ENCODE measurements at places on chromosomes 3 and 15. TPM values are rescaled to one million over a fixed set of nuclear protein-coding genes. Genes with fewer than 3 reads are reported as not detected.

Gene CLDN18
- not detected for total RNA-seq

Gene SEMA3F
- total RNA-seq, result 147 TPM

Gene FMN1
- total RNA-seq, result 25.3 TPM

Gene PAQR5
- total RNA-seq, result 0.58 TPM

Gene PIGZ
- 2.7 TPM for total RNA-seq

Gene STAC
- total RNA-seq, result 1.0 TPM

Gene KATNBL1
- 61.1 TPM for total RNA-seq

DNA sequence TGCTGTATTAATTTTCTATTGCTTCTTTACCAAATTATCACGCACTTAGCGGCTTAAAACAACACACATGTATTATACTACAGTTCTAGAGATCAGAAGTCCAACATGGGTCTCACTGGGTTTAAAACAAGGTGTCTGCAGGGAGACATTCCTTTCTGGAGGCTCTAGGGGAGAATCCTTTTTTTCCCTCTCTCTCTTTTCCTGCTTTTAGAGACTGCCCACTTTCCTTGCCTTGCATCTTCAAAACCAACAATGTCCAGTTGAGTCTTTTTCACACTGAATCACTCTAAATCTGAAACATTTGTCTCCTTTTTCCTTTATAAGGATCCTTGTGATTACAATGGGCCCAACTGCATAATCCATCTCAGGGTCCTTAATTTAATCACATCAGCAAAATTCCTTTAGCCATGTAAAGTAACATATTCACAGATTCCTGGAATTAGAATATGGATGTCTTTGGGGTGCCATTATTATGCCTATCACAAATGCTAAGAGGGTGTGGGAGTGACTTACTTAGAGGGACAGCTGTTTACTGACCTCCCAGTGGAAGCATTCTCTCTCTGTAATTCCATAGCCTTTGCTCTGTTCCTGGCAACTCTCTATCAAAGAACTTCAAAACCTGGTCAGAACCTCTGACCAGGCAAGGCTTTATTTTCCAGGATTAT, 21.8 kb downstream of the CD200 start:
- H3K27me3 ChIP-seq, result no peaks in the 10 kb centered on the region
- DNase-seq, result no peak
- H3K4me3 ChIP-seq, result no peak overlapping the region
- no peaks in the 10 kb centered on the region for H3K4me1 ChIP-seq
- H3K27ac ChIP-seq, result no peak overlapping the region

DNA sequence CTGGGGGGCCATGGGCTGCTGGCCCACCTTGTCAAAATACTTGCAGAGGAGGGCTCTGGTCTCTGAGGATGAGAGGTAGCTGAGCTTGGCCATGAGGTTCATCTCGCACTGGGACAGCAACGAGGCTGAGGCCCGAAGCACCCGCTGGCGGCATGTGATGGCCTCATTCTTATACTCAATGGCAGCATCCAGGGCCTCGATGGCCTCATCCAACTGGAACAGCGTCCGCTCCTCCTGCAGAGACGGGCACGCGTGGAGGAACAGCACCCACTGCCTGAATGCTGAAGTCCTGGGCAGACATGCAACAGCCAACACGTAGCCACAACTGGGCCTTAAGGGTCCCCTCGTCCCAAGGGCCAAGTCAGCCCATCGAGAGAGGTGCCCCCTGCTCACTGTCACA, 25.0 kb downstream of the KIF7 start:
- no peaks in the 10 kb centered on the region for H3K27me3 ChIP-seq
- no peak overlapping the region for H3K27ac ChIP-seq
- H3K4me3 ChIP-seq, result no peak overlapping the region
- no peaks in the 10 kb centered on the region for H3K36me3 ChIP-seq
- no peak for DNase-seq

- DNase-seq, result no peak
- no peaks in the 10 kb centered on the region for H3K36me3 ChIP-seq
- no peaks in the 10 kb centered on the region for H3K27me3 ChIP-seq
- no peaks in the 10 kb centered on the region for H3K4me1 ChIP-seq
Measured at GRCh38 chr3:115423170-115423569, 200.1 kb upstream of the GAP43 start.

DNA sequence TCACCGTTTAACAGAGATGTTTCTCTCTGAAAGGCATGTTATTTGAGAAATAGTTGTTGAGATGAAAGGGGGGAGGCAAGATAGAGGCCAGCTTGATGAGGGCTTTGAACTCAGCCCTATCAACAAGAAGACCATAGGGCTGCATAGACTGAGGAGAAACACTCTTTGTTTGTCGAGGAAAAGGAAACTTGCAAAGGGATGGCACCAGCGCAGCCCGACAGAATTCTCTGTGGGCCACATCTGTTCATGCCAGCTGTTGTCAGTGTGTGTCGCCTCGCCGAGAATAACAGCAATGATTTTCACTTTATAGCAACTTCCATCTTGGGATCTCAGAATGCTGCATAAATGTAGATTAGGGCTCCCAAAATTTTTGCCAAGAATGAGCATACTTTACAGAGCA, 478.3 kb upstream of the TPRG1 start:
- H3K36me3 ChIP-seq, result no peaks in the 10 kb centered on the region
- DNase-seq, result no peak
- H3K27ac ChIP-seq, result no peak overlapping the region
- H3K4me1 ChIP-seq, result peaks cover 29% of the 10 kb centered on the region
- no peak overlapping the region for H3K4me3 ChIP-seq

DNA sequence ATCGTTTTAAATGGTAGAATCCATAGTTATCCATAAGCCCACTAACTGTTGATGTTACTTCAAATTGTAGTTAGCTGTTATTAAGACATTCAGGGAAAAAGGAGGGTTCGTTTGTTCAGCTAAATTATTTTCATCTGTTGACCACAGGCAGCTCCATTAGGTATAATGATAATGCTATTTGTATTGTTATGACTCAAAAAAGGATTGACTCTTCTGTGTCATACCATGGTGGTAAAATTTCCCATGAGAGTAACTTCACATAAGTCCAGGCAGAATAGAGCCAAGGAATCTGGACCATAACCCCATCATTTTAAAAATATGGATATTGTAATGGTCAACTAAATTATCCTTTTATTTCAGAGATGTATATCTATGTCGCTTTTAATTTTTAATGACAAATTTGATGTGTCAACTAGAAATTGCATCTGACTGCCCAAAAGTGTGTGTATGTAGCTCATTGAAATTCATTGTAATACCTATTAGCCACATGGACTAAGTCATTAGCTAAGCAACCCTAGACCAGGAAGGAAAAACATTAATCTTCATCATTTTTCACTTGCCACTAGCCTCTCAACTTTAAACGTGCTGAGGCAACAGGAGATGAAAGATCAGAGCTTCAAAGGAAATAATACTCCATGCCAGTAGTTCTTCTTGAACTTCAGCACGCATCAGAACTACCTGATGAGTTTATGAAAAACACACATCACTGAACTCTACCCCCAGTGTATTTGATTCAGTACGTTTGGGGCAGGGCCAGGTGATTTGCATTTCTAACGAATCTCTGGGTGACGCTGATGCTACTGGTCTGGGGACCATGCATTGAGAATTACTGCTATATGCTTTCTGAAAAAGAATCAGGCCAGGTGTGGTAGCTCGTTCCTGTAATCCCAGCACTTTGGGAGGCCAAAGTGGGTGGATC, 537.7 kb downstream of the UNC13C start:
- H3K27me3 ChIP-seq, result no peaks in the 10 kb centered on the region
- no peak overlapping the region for H3K27ac ChIP-seq
- H3K4me1 ChIP-seq, result no peaks in the 10 kb centered on the region
- no peak overlapping the region for H3K4me3 ChIP-seq

- no peaks in the 10 kb centered on the region for H3K27me3 ChIP-seq
- H3K4me3 ChIP-seq, result no peak overlapping the region
- no peaks in the 10 kb centered on the region for H3K36me3 ChIP-seq
Measured at GRCh38 chr15:62549345-62549970, 384.4 kb upstream of the C2CD4B start.

GRCh38 chr3:136931606-136932005, 26.2 kb upstream of the IL20RB start:
- peak overlapping the region; percentile 1 for H3K27ac ChIP-seq
- DNase-seq, result no peak
- no peaks in the 10 kb centered on the region for H3K27me3 ChIP-seq
- no peaks in the 10 kb centered on the region for H3K36me3 ChIP-seq
- peaks cover 41% of the 10 kb centered on the region for H3K4me1 ChIP-seq

- no peaks in the 10 kb centered on the region for H3K27me3 ChIP-seq
- H3K4me1 ChIP-seq, result no peaks in the 10 kb centered on the region
- no peak for DNase-seq
Measured at GRCh38 chr3:130377960-130378676, 32.6 kb downstream of the COL6A5 start.

- peak; percentile 85 for DNase-seq
- H3K27me3 ChIP-seq, result no peaks in the 10 kb centered on the region
- H3K27ac ChIP-seq, result no peak overlapping the region
Measured at GRCh38 chr15:22262613-22263020, 182.3 kb downstream of the OR4M2 start.

GRCh38 chr15:44038755-44039191, 156.3 kb downstream of the FRMD5 start:
- H3K4me1 ChIP-seq, result no peaks in the 10 kb centered on the region
- H3K27ac ChIP-seq, result no peak overlapping the region
- no peak overlapping the region for H3K4me3 ChIP-seq
- no peak for DNase-seq
- H3K36me3 ChIP-seq, result no peaks in the 10 kb centered on the region

GRCh38 chr3:78844307-78844706, 923.5 kb downstream of the ROBO1 start:
- H3K36me3 ChIP-seq, result no peaks in the 10 kb centered on the region
- no peak overlapping the region for H3K4me3 ChIP-seq
- H3K27ac ChIP-seq, result no peak overlapping the region
- no peaks in the 10 kb centered on the region for H3K4me1 ChIP-seq
- DNase-seq, result no peak
- no peaks in the 10 kb centered on the region for H3K27me3 ChIP-seq

GRCh38 chr15:73962433-73962832, 29.7 kb downstream of the STOML1 start:
- no peak overlapping the region for H3K27ac ChIP-seq
- H3K4me3 ChIP-seq, result no peak overlapping the region
- H3K27me3 ChIP-seq, result no peaks in the 10 kb centered on the region
- no peaks in the 10 kb centered on the region for H3K36me3 ChIP-seq
- DNase-seq, result no peak
- peaks cover 33% of the 10 kb centered on the region for H3K4me1 ChIP-seq

Data from spleen (tissue), 13 donors.